ENCODE measurements at places on chromosomes 7 and 10.

DNA sequence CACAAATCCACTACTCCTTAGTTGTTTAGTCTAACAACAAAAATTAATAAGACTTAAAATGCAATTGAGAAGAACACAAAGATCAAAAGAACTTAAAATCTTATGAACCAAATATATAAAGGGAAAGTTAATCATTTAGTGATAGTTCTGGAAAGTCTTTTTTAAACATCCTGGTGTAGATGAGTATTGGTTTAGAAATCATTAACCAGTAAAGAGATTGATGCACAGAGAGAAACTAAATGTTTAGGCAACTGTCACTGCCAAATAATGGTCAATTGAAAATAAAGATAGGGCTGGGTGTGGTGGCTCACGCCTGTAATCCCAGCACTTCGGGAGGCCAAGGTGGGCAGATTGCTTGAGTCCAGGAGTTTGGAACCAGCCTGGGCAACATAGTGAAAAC is 44.9 kb downstream of the SP8 start:
- DNase-seq: no peak

DNA sequence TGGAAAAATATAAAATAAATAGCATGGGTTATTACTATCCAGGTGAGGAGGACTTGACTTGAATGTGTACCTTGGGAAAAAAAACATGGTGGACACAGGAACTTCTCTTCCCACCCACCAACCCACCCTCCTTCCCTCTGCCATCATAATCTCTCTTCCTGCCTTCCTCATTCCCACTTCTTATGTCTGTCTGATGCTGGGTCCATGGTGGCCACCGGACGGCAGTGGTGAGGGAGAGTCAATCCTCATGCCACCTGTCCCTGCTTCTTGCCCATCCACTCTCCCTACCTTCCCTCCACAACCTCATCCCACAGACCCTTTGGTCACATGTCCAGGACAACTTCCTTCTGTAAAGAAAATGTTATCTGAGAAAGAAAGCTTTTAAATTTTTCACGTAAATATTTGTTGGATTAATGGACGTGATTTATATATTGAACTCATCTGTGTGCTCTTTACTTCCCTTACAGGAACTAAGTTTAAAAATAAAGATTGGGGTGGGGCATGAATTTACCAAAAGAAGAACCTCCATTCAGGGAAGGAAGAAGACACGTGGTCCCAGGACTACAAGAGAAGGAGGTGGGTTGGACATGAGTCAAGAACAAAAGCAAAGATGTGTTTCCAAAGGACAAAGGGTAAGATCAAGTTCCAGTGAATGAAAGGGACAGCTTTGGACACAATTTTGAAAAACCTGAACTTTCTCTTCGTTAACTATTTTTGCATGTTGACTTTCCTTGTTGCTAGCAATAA is 104.5 kb downstream of the PIP4K2A start:
- no peak for DNase-seq

GRCh38 chr10:16519250-16519907 is 2.3 kb downstream of the C1QL3 start:
- no peak for DNase-seq

GRCh38 chr7:38934536-38934935 is 25.5 kb upstream of the VPS41 start:
- DNase-seq: no peak

DNA sequence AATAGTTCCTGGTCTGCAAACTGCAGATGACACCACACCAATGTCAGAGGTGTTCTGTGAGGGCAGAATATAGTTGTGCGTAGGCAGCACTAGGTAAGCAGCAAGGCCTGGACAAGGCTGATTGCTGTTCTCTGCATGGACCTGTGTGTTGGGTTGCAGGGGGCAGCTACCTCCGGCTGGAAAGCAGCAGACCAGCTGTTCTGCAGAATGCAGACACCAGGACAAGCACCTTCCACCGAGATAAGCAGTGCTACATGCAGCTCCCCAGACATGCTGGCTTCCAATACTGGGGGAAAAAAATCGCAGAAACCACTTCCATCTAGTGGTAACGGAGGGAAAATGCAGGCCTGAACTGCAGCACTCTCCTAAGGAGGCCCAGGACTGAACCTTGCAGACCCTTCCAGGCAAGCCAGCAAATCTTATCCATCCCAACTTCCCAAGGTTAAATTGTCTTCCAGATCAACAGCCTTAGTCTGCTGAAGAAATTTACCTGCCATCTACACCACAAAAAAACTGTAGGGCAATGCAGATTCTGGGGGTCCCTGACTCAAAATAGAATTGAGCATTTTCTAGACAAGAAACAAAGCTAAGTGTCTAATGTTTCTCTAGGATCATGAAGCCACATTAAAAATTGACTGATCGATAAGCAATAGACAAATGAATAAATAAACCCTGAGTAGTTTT is 50.5 kb upstream of the COBL start:
- no peak for DNase-seq

GRCh38 chr7:5435291-5436002 is 11.8 kb upstream of the TNRC18 start:
- DNase-seq: no peak

GRCh38 chr7:8160779-8161345 is 101.1 kb downstream of the ICA1 start:
- DNase-seq: no peak

- peak; percentile 74 for DNase-seq
These were observed 472.0 kb upstream of the AKR1E2 start for GRCh38 chr10:4353964-4354363.

DNA sequence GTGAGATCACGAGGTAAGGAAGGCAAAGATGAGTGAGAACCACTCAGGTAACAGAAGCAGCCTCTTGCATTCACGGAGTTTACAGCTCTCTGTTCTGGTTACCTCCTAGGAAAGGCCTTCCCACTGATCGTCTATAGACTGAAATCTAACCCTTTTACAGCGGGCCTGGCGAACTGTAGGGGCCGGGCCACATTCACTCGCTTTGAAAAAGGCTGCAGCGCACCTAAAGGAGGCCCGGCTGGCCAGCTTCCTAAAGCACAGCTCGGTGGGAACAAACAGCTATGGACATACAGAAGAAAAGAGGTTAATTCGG is 565 bp downstream of the ATP5MK start:
- DNase-seq: no peak

GRCh38 chr10:26197248-26197647 is 19.3 kb upstream of the GAD2 start:
- DNase-seq: no peak

DNA sequence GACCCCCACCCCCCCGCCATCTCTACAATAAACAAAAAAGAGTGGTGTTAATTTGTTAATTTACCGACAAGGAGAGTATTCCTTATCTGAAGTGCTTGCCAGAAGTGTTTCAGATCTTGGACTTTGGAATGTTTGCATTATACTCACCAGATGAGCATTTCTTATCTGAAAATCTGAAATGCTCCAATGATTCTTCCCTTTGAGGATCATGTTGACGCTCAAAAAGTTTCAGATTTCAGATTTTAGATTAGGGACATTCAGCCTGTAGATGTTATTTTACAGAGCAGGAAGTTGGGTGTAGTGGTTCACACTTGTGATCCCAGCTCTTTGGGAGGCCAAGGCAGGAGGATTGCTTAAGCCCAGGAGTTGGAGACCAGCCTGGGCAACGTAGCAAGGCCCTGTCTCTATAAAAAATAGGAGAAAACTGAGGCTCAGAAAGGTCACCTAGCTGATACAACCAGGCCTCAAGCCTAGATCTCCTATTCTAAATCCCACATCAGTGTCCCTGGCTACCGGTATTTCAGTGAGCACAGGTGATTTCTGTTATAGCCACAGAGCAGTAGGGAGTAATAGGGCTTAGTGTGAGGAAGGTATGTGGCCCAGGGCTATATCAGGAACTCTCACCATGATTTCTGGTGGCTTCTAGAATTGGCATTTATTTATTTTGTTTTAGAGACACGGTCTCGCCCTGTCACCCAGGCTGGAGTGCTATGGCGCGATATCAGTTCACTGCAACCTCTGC is 35.4 kb downstream of the TMEM120A start:
- no peak for DNase-seq

GRCh38 chr10:127298381-127298780 is 102.0 kb upstream of the INSYN2A start:
- no peak for DNase-seq

DNA sequence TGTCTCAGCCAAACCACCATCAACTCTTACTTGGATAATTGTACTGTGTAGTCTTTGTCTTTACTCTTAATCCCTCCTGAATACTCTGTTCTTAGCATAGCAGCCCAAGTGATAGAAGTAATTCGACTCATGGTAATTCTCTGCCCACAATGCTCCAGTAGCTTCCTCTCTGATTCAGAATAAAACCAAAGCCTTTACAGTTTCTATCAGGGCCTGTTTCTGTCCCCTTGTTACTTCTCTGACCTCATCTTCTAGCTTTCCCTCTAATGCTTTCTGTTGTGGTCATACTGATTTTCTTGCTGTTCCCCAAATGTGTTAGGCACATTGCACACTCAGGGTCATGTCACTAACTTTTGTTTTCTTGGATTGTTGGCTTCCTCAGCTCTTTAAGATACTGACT is 8.0 kb downstream of the ZNF518A start:
- DNase-seq: no peak

DNA sequence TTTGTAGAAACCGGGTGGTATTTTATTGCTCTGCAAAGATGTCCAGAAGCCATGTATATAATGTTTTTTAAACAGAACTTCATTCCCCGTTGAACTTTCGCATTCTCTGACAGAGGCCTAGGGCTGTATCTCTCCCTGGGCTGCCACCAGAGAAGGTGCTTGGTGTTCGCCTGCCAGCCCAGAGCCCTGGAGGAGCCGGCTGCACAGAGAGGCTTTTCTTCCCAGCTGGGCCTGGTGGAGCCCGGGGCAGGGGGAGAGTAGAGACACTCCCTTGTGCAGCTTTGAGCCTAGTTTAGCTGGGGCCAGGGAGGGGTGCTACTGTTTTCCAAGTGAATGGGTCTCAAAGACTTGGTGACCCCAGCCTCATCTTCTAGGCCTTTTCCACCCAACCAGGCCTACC is 13.6 kb upstream of the TRIM8 start:
- no peak for DNase-seq

GRCh38 chr10:73816917-73817729 is 5.7 kb upstream of the NDST2 start:
- DNase-seq: no peak

DNA sequence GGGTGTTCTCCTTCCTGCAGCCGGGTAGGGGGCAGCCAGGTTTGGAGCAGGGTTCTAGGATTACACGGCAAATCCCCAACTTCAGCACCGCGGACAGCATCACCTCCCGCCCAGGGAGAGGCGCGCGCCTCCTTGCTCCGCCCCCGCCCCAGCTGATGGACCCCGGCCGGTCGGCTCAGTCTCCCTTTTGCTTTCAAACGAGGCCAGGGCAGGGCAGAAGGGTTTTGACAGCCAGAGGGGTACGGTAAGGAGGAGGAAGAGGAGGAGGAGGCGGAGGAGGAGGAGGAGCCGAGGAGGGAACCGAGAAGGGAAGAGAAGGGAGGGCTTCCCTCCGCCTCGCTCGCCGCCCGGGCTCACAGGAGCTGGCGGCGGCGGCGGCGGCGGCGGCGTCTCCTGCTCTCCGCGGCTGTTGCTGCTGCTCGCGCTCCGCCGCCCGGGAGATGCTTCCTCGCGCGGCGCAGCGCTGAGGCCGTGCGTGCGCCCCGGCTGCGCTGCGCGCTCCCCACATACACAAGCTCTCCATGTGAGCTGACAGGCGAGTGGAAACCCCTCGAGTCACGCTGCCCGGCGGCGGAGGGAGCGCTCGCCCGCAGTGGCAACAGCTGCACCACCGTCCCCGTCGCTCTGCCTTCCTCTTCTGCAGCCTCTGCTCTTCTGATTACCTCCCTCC is 615 bp upstream of the CNTNAP2 start:
- DNase-seq: no peak

GRCh38 chr7:49597805-49598204 is 175.6 kb upstream of the VWC2 start:
- no peak for DNase-seq

GRCh38 chr7:134995239-134996096 is 9.2 kb downstream of the AGBL3 start:
- DNase-seq: no peak

- no peak for DNase-seq
These were observed 112.0 kb downstream of the NEURL1 start for GRCh38 chr10:103605359-103606096.

GRCh38 chr10:96657385-96657784 is 62.9 kb downstream of the PIK3AP1 start:
- DNase-seq: no peak

GRCh38 chr10:131021969-131022368 is 289.6 kb downstream of the TCERG1L start:
- no peak for DNase-seq

DNA sequence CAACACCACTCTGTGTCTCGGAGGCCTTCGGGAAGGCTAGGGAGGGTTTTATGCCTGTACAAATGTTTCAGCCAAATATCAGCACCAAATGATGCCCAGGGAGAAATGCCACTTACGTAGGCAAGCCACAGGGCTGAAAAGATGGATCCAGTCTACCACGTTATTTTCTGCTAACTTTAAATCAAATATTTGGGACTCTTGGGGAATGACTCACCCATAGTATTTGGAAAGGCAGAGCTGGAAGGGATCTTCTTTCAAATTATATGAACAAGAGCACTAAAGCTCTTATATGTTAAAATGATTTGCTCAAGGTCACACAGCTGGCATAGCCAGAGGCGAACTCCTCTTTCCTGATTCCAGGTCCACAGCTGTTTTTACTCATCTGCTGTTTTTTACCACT is 591.4 kb downstream of the SORCS1 start:
- no peak for DNase-seq

- no peak for DNase-seq
These were observed 179 bp downstream of the PDE1C start for GRCh38 chr7:32070051-32070405.

DNA sequence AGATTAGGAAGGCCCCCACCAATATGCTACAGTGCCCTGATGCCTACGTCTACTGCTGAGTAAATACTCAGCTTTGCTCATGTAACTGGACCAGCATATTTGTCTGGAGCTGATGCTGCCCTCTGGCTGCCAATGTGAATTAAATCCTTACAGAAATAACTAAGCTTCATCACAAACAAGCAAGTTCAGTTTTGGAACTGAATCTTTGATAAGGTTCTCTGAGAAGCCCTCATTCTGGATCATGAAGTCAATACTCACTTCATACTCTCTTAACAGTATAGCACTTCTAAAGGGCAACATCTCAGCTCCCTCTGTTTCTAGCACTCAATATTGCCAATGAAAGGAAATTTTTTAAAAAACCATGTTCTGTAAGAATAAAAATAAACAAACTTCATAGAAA is 246.7 kb downstream of the ETV1 start:
- no peak for DNase-seq

DNA sequence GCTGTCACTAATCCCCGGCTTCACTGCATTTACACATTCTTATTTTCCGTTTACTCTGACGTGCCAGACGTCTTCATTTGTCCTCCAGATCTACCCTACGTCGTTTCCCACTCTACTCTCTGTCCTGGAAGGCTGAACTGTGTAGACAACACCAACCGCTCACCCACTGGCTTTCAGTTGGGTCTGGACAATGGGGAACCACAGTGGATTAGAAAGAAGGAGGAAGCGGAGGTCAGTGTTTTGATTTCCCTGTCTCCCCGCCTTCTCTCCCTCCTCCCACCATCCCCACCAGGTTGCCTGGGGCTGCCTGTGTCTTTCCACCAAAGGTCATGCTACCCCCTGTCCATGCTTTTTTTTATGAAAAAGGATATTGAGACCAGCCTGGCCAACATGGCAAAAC is 14.0 kb upstream of the CTBP2 start:
- DNase-seq: no peak
